SIG-M5 (cell line): ENCODE measurements at places on chromosomes 16 and 17.

GRCh38 chr16:13453938-13454553 is 465.9 kb upstream of the ERCC4 start:
- DNase-seq, result no peak

GRCh38 chr16:70746708-70747424 is 54.1 kb downstream of the VAC14 start:
- DNase-seq, result no peak

GRCh38 chr16:88454523-88454947 is 1.5 kb downstream of the ZFPM1 start:
- no peak for DNase-seq

GRCh38 chr16:26665166-26665939 is 401.4 kb upstream of the C16orf82 start:
- no peak for DNase-seq

GRCh38 chr17:8781776-8782175 is 17.4 kb downstream of the MFSD6L start:
- no peak for DNase-seq

DNA sequence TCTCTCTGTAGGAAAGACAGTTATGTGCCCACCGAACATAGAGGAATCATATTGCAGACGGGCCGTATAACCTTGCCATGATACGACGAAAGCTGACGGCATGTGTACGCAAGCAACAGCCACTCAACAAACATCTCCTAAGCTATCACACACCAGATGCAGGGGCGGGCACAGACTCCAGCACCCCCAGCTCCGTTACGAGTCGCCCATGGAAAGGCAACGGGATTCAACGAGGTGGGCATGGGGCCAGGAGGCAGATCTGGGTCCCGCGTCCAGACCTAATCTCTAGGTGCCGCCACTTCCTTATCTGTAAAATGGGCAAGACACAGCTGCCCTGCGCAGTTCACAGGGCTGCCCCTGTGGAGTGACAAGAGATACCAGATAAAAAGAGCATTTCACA is 35.6 kb downstream of the ABR start:
- no peak for DNase-seq

DNA sequence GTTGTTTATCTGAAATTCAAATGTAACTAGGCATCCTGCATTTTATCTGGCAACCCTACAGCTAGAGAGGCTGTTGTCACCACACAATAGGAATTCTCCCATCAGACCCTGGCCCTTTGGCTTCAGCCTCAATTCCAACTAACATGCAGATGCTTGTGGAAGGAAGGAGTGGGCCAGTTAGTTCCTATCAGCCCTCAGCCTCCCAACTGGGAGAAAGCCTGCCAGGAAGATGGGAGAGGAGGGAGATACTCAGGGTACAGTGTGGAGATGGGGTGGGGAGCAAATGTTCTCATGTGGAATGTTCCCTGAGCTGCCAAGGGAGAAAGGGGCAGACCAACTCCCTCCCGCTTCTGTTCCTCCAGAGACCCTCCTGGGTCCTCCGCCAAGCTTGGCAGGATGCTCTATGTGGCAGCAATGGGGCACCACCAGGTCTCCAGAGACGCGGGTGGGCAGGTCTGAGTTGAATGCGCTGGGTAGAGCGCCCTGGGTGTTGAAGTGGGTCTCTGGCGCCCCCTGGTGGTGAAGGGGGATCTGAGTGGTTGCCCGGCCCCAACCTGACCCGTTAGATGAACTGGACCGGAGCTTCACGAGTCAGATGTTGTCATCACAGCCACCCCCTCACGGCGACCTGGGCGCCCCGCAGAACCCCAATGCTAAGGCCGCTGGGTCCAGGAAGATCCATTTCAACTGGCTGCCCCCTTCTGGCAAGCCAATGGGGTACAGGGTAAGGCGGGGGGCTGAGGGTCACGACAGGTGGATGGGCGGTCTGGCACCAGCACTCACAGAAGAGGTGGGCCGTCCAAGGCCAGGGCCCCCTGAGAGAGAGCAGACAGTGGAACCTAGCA is 15.2 kb downstream of the GALK1 start:
- DNase-seq, result no peak

DNA sequence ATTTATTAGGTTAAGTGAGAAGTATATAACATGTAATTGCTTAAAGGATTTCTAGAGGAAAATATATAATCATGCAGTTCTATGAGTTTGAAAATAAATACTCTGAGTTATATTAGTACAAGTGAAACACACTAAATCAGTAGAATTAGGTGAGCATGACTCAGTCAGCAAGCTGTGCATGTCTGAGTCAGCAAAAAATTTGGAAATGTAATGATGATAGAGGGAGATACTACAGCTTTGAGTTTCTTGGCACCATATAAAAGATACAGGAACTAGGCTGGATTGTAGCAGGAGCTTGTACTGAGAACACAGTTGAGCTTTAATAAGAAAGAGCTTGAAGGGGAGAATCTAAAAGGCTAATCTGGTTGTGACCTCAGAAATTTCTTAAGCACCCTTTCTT is 1224.6 kb downstream of the CDH8 start:
- no peak for DNase-seq

DNA sequence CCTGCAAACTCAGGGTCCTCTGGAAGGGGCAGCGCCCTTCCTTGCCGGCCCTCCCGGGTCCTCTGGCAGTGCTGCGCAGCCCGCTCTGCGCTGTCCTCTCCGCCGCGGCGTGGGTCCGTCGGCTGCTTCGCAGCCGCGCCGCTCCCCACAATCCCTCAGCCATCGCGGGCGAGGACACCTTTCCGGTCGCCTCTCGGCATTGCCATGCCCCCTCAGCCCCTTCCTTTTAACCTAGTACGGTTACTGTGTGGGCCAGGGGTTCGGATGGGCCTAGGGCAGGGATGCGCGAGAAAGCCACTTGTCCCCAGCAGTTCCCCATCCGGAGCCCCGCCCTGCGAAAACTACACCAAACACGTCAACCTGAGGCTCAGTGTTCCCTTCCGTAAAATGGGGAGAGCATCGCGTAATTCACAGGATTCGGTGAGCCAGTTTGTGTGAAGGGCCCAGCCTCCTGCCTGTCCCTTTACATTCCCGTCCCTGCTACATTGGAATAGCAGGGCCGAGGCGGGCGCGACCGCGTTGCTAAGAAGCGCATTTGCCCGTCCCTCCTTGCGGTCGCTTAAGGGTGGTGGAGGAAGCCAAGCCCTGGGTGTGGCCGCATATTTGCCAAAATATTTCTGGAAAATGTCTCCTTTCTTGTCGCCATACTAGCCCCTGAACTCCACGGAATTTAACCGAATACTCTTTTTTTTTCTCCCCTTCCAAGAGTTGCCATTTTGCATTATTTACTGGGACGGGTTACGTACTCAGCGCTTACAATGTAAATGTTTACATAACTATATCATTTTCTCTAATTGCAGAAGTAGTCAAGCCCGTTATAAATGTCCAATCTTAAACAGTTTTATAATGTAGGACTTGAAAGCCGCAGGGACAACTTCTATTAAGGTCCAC is 13.2 kb downstream of the COPZ2 start:
- no peak for DNase-seq

DNA sequence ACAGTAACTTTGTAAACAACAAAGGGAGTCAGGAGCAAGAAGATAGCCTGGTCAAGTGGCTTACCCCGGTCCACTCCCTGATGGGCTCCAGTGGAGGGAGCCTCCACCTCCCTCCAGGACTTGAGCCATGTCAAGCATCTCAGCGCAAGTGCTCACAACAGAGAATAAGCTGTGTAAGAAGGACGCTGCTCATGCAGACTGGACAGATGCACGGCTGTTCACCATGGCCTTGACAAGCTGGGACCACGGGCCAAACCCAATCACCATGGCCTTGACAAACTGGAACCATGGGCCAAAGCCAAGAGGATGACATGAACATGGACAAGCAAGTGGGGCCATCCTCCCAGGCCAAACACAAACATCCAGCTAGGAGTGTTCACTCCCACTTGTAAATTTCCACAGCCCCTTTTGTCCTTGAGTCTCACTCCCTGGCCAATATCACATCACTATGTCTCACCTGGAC is 3.4 kb upstream of the PITPNM3 start:
- no peak for DNase-seq

DNA sequence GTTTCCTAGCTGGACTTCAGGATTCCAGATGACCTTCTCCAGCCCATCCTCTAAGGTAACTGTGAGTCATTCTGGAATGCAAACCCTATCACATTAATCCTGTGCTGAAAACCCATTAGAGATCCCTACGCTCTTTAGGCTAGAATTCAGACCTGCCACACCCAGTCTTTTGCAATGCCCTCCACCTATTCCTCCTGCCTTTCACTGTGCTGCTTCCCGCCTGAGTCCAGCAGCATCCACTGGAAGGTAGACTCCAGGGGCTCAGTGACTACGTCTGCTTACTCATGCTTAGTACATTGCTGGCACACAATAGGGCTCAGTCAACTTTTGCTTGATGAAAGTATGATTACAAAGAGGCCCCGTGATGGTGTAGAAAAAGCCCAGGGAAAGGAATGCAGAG is 121.1 kb downstream of the SPACA3 start:
- DNase-seq, result no peak

- no peak for DNase-seq
Measured at GRCh38 chr17:12789075-12789480, 220 bp upstream of the ARHGAP44 start.

DNA sequence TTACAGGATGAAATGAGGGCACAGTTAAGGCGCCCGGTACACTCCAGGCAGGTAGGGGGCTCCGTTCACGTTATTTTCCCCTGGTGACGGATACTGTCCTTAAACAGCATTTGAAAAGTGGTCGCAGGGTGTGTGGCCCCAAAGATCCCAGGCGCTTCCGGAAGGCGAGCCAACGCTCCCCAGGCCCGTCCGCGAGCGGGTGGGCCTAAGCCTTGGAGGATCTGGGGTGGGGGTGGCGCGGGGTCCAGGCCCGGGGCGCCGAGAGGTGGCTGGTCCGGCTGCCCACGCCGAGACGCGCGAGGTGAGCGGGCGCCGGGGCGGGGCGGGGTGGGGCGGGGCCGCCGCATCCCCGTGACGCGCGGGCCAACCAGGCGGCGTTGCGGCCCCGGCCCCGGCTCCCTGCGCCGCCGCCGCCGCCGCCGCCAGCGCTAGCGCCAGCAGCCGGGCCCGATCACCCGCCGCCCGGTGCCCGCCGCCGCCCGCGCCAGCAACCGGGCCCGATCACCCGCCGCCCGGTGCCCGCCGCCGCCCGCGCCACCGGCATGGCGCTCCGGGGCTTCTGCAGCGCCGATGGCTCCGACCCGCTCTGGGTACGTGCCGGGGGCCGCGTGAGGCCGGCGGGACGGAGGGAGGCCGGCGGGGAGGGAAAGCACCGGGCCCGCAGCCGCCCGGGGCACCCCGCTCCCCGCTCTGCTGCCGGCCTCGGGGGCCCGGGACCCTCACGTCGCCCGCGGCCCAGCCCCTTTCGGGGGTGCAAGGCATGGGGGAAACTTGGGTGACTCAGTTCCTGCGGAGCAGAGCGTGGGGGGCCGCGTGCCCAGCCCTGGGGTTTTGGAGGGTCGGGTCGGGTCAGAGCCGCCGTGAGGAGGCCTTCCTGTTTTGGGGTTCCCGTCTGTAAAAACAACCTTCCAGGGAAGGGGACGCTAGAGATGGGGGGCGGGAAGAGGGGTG is at the start of gene ABCC1:
ABCC1 (plus strand) TSS at position 407 of the 951 bp plus-strand sequence; CDS start at position 543, 136 bp downstream.
- DNase-seq, result no peak

DNA sequence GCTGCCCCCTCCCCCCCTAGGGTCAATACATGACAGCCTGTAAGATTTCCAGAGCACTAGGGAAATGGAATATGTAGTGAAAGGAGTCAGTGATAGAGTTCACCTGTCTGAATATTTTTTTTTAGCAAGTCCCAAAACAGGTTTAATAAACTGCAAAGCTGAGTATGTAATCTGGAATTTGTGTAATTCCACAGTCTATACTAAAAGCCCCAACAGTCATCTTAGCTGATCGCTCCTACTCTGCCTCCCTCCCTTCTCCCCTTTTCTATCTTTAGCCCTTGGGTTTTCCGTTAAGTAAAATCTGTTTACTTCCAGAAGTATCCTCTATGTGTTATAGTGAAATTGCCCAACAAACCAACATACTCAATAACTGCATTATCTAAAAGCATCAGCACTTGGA is 3.5 kb downstream of the CDH13 start:
- no peak for DNase-seq

GRCh38 chr17:78355701-78356100 is 4.2 kb downstream of the SOCS3 start:
- DNase-seq, result no peak

DNA sequence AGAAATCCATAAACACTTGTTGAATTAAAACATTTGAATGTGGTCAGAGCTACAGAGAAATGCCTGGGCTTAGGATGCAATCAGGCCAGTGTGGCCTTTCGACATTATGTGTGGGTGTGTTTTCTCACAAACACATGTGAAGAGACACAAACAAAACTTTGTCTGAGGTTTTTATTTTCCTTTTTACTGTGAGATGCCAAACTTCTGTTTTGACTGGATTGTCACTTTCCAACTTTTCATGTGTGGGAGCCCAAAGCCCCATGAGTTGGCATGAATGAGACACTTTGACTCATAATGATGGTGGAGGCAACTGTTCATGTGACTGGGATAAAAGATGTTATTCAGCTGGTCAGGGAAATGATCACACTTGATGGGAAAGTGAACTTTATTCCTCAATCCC is 71.9 kb upstream of the GAS7 start:
- DNase-seq, result no peak

DNA sequence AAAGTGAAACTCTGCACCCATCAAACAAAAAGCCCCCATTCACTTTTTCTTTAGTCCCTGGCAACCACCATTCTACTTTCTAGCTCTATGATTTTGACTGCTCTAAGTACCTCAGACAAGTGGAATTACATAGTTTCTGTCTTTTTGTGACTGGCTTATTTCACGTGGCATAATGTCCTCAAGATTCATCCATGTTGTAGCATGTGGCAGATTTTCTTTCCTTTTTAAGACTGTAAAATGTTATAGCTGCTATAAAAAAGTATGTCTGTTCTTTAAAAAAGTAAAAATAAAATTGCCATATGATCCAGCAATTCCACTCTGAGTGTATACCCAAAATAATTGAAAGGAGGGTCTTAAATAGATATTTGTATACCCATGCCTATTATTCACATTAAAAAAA is 429.7 kb downstream of the CDH8 start:
- DNase-seq, result no peak

DNA sequence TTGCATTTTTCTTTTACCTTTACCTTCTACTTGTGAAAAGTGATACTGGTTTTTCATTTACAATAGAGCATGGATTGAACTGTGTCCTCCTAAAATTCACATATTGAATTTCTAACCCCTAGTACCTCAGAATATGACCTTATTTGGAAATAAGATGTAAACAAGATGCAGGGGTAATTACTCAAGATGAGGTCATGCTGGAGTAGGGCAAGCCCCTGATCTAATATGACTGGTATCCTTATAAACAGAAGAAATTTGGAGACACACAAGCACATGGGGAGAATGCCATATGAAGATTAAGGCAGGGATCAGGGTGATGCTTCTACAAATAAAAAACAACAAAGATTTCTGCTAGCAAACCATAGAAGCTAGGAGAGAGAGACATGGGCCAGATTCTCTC is 12.2 kb downstream of the MYH13 start:
- no peak for DNase-seq

- DNase-seq, result no peak
Measured at GRCh38 chr16:19980632-19981265, 92.9 kb downstream of the GPR139 start.
